ENCODE measurements at places on chromosomes 6 and 20.

GRCh38 chr6:141744194-141744925, 388.4 kb upstream of the GJE1 start:
- no peak for DNase-seq

DNA sequence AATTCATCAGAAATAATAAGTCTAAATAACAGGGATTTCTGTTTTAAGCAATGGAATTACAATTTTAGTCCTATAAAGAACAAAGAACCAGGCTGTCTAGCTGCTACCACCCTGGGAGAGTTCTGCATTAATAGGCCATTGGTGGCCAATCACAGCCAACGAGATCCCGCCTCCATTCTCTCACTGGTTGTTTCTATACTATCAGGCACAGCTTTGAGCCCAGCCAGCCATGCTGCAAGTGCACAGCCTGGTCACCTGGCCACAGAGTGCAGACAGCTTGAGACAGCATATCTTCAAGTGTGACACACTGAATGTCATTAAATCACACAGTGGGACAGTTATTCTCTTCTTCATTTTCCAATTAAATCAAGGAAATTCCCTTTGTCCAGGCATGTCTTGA, 16.1 kb upstream of the RAB22A start:
- no peak for DNase-seq

- no peak for DNase-seq
Measured at GRCh38 chr6:157225575-157225995, 97.7 kb downstream of the TMEM242 start.

DNA sequence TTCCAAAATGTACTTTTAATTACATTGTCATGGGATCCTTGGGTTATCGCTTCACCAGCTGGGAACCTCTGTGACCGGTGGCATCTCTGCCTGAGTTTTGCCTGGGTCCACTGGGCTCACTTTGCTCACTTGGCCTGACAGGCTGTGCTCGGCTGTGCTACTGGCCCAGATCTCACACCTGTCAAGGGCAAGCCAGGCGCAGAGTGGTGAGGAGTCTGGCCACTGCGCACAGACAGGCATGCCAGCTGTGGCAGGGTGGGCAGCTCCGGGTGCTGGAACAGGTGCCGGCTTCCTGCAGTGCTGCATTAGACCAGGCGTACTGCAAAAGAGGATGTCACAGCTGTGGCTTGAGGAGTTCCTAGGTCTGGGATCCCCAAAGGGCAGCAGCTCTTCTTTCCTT, 489.8 kb downstream of the TENT5A start:
- no peak for DNase-seq

DNA sequence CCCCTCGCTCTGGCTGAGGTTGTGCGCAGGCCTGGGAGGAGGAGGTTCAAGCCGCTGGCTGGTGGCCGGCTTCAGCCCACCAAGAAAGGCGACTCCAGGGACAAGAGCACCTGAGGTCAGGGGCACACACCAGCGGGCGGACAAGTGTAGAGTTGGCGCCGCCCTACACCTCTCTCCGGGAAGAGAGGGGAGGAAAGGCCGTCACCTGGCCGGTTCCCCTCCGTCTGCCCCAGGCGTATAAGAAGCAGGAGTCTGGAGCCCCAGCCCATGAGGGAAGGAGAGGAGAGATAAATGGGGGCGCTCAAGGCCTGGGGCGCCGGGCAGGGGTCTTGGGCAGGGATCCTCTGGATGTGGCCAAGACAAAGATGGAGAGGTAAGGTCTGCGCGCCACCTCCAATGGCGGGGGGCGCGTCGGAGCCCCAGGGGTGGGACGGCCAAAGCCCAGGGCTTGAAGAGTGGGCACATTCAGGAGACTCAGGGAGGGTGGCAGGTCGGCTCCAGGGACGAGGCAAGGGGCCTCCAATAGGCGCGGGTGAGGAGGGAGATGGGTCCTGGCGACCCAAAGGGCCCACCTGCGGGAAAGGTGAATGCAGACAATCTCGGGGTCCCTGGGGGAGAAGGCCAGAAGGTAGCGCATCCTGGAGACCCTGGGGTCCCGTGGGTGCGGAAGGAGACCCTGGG, 826 bp downstream of the RIMS4 start:
- no peak for DNase-seq

DNA sequence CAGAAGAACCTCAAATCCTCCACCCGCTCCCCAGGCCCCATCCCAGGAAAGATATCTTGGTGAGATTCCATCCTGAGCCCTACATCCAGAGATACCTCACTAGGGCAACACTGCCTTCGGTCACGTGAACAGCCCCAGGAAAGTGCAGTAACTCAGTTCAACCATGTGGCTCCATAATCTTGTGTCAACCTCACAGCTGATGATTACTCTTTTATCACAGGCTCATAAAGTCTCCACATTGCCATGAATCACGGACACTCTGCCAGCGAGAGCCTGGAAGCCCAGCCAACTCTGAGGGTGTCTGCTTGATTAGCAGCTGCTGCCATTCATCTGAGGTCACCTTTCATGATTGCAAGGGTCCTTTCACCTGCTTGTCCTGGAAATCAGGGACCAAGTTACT, 175.8 kb upstream of the LRFN2 start:
- DNase-seq = no peak

GRCh38 chr6:8859501-8859900, 424.2 kb upstream of the SLC35B3 start:
- no peak for DNase-seq

- DNase-seq = no peak
Measured at GRCh38 chr6:21135484-21136013, 458.0 kb upstream of the SOX4 start.

DNA sequence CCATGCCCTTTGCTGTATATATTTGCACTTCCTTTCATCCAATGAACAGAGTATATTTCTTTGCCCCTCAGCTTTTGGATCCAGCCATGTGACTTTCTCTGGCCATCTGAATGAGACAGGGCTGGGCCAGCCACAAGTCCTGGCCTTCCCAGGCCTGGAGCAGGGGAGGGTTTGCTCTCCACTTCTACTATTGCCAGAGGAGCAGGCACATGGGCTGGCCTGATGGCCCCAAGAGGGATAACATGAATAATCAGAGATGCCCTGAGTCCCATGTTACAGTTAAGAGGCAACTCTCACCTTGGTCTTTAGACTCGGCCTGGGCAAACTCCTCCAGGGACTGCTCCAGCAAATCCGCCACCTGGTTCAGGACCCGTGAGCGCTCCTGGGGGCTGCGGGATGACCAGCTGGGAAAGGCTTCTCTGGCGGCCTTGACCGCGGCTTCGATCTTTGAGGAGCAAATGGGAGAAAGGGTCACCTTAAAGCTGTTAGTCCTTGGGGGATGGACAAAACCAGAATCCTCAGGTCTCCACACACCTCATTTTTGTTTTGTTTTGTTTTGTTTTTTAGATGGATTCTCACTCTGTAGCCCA, 6.3 kb downstream of the ALDH8A1 start:
- DNase-seq = no peak

GRCh38 chr6:53424300-53424699, 75.5 kb upstream of the ELOVL5 start:
- DNase-seq = no peak

GRCh38 chr6:111524735-111525134, 41.7 kb upstream of the REV3L start:
- DNase-seq = no peak

DNA sequence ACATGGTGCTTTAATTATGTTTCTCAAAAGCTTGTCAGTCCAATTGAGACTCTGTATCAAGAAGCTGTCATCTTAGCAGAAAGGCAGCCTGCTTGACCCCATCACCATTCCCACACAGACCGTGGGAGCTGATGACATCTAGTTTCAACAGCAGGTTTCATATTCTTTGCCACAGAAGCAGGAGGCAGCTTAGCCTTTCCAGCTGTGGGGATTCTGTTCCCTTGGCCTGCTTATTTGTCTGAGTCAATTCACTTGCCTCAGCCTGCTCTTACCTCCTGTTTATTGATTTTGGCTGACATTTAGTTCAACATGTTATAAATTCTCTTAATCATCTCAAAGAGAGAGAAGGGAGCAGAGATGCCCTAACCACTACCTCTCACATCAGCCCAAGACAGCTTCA, 527.7 kb downstream of the ADGRB3 start:
- DNase-seq = no peak

GRCh38 chr6:36419310-36419709, 23.3 kb downstream of the PXT1 start:
- DNase-seq = no peak

DNA sequence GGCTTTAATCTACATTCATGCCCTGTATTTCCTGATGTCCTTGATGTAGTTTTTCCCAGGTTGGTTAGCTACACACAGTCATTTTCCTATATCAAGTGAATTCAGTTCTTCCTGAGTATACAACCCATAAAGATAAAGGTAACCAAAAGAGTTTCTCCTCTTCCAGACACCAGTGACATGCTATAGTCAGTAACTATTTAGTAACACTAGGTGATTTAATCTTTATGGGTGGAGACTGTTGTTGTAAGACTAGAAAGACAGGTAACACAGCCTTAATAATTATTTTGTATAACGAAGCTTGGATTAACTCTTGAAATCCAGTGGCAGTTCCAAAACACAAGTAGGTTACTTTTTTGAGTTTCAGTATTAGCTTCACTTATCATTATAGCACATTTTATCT, 17.6 kb downstream of the MCUR1 start:
- DNase-seq = no peak

DNA sequence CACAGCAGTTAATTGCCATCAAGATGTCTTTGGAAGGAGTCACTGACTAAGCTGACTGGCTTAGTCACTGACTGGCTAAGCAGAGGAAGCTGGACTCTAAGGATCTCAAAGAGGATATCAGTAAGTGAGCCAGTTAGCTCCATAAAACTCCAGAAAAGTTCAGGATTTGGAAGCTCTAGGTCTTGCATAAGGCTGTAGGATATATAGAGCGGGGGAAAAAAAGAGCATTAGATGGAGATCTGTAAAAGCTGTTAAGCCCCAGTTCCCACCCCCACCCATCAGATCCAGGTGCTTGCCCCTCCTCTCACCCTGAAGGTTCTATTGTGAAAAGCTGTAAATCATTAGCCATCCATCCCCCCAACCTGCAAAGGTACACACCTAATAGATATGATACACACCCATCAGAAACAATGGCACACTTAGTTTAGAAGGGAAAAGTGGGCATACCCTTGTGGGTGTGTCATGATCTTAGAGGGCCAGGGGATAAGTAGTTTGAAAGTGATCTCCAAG, 32.2 kb downstream of the CARMIL1 start:
- no peak for DNase-seq

DNA sequence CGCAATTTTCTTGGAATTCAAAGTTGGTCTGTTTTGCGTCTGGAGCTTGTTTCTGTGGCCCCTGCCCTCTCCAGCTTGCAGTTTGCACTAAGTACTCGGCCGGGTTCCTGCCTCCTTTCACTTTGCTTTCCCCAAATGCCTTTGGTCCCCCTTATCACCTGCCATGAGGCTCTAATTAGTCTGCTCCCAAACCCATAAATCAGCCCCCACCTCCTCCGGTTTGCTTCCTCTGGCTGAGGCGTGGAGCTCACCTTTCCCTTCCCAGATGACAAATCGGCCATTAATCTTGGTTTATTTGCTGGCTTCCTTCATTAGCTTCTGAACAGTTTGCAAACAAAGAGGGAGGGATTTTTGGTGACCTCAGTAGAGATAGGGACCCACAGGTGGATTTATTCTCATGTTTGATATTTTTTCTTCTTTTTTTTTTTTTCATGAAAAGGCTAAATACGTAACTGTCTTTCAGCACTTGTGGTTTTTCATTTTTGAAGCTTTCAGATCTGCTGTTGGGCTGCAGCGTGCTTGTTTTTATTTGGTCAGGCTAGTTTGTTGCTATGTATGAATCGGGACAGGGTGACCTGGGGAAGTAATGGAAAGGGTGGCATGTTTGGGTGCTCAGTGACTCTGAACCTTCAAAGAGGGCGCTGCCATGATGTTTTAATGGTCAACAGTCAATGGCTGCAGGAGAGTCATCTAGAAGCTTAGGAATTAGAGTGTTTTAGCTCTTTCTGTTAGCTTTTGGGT, 121.7 kb upstream of the JAG1 start:
- DNase-seq = no peak

DNA sequence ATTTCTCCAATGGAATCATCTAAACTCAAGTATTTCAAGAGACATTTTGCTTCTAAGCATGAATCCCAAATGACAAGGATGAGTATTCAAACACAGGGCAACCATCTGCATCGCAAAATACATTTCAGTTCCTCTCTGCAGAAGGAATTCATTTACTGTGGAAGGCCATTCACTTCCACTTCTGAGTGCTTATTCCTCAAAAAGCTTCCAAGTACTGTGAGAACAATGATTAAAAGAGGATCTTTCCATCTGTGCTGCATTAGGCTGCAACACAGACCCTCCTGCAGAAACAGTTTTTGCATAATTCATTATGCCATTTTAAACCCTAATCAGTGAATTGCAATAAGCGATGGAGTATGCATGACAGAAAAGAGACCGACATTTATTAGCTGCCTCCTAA, 52.5 kb downstream of the ARHGAP18 start:
- DNase-seq = no peak

GRCh38 chr6:145882121-145882531, 67.5 kb upstream of the FBXO30 start:
- DNase-seq = no peak

GRCh38 chr20:44650771-44651433, 597 bp downstream of the ADA start:
- DNase-seq = no peak

GRCh38 chr6:102085257-102085656, 691.7 kb downstream of the GRIK2 start:
- DNase-seq = no peak

DNA sequence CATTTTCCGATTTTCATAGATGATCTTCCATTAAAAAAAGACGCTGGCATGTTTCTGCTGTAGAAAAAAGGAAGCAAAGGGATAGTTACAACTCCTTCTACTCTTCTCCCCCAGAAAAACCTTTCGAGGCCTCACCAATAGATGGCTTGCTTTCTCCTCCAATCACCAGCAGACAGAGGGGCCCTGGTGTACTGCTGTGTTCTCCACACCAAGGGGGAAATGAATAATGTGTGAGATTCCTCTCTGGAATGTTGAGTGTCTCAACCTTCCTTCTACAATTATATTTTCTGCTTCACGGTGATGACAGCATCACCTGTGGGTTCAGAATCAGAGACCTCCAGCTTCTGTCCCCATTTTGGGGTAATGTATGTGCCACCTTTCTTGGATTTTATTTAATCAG, 185.7 kb upstream of the FLRT3 start:
- no peak for DNase-seq

Data from suprapubic skin (tissue), 4 donors.